ENCODE measurements at places on chromosomes 1 and 21.

- DNase-seq = no peak
Measured at GRCh38 chr1:1918901-1919303, at the start of gene TMEM52. Gene TMEM52, minus strand, starts transcription at chr1:1919279. Its CDS starts 14 bp downstream, at chr1:1919265.

DNA sequence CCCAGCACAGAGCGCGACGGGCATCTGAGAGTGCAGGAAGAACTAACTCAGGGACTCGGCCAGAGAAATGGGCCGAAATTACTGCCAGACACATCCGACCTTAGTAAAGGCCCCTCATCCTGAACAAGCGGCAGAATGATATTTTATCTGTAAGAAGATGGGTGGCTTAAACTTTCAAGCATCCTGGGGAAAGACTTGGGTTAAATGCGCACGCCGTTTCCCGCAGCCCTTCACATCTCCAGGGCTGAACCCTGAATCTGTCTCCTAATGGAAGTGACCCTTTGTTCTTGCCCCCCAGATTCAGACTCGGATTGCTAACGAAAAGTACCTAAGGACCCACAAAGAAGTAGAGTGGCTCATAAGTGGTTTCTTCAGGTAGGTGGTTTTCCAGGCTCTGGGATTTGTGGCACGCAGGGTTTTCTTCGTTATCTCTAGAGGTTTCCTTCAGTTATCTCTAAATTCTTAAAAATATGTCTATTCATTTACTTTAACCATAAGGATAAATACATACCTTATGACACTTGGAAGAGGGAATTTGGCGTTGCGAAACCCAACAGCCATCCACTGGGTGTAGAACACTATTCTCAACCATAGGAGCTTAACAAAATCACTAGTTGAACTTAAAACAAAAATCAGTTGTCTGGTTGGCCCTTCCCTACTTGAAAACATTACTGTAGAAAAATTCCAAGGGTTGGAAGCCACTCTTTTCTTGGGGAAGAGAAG, 627 bp downstream of the RIIAD1 start:
- no peak for DNase-seq

- DNase-seq = peak; percentile 76
Measured at GRCh38 chr1:234602334-234603220, 7.4 kb downstream of the IRF2BP2 start.

DNA sequence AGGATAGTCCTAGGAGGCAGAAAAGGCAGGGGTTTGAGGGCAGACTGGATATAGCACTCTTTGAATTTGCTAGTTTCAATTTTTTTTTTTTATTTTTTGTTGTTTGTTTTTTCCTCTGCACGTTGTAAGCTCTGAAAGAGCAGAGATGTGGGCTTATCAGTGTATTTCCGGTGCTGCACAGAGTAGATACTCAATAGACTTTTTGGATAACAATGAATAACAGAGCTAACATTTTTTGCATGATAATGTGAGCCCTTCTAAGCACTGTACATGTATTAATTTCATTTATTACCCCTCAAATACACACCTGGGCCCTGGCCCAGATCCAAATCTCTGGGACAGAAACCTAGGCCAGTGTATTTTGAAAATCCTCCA, 17.1 kb upstream of the PARP1 start:
- no peak for DNase-seq

DNA sequence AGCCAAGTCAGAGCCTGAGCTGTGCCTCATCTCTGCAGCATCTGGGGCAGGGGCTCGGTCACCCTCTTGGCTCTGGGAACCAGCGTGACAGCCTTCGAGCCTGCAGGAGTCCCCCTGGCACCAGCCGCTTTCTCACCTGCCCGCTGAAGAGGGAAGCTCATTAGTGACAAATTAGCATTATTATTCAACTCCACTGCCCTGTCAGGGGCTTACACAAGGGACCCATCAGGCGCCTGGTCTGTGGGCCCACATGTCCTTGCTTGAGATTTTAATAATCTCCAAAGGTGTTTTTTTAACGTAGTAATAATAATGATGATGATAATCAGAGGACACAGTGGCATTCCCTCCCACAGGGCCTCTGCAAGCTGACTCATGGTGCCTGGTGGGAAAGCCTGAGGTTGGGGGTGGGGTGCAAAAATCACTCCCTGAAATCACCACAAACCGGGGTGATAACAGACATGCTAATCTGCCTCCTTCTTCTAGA, 98.1 kb upstream of the IGSF21 start:
- no peak for DNase-seq

- no peak for DNase-seq
Measured at GRCh38 chr1:100955322-100955721, 59.4 kb downstream of the SLC30A7 start.
